ENCODE measurements at places on chromosomes 16 and 17. TPM values are rescaled to one million over a fixed set of nuclear protein-coding genes. Genes with fewer than 3 reads are reported as not detected.

Gene DPEP1
- not detected for total RNA-seq

Gene CEP112
- total RNA-seq = 16.2 TPM

Gene UTP4
- 18.3 TPM for total RNA-seq

Gene TBC1D3B
- total RNA-seq = not detected

Gene SEPTIN1
- total RNA-seq = 0.52 TPM

Gene CA7
- total RNA-seq = not detected

Measured in skeletal muscle tissue (tissue), 5 donors.